HuH-7 (cell line): ENCODE measurements at places on chromosomes 3 and 15.

- DNase-seq = no peak
These were observed 566.3 kb downstream of the AGBL1 start for GRCh38 chr15:86645925-86646500.

DNA sequence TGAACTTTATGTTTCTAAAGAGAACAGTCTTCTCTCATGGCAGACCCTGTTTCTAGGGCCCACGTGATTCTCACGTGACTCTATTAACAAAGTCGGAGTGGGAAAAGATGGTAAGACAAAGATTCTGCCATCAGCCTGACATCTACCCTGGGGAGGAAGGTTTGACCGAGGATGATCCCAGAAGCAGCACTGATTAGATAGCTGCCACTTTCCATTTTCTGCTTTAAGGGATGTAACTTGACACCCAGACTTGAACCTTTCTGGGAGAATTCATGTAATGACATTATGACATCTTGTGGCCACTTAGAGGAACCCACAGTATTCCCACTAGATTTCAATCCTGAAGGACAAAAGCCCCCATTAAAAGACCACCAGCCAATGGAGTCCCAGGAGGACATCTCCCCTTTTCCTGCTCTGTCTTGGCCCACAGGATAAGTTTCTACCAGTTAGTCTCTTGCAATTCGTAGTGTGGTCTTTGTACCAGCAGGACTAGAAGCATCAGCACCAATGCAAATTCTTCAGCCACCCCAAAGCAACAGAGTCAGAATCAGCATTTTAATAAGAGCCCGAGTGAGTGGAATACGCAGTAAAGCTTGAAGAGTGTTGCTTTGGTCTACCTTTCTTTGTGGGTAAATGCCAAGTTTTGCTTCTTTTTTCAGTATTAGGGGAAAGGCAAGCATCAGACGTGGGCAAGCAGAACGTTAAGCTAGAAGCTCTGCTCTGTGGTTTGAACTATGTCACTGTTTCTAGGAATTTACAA lies 480.5 kb upstream of the PROK2 start:
- peak; percentile 15 for DNase-seq

DNA sequence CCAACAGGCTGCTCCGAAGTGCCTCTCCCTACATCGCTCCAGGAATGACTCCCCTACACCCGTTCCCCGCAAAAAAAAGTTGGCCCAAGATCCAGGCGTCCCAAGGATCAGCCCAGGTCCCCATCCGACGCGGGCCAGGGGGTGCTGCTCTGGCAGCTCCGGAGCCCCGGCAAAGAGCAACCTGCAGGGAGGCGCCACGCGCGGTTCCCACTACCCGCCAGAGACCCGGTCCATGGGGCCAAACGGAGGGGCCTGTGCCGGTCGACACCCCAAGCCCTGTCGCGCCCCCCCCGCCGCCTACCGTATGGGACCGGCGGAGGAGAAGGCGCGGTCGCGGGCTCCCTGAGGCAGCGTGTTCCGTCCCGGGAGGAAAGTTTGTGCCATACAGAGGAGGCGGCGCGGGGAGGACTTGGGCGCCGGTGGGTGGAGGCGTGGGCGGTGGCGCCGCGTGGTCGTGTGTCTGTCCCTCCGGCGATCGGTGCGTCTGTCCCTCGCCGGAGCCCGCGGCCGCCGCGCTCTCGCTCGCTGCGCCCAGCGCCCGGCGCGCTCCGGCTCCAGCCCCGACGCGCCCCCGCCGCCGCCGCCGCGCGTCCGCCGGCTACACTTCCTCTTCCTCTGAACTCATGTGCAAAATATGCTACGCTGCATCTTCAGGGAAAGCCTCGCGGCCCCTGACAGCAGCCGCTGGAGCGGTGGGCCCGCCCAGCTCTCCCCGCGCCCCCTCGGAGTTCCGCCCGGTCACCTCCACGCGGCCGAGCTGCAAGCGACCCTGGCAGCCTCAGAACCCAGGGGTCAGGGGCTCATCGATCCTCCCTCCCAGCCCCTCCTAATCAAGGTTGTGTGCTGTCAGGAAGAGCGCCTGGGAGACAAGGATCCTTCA lies at the start of gene RFTN1:
TSS of gene RFTN1 (minus strand) at position 559 of the 880 bp plus-strand sequence. CDS start 19,830 bp downstream, outside the sequence.
- DNase-seq = no peak

- DNase-seq = peak; percentile 37
These were observed 116.1 kb downstream of the KLF13 start for GRCh38 chr15:31442699-31443111.

DNA sequence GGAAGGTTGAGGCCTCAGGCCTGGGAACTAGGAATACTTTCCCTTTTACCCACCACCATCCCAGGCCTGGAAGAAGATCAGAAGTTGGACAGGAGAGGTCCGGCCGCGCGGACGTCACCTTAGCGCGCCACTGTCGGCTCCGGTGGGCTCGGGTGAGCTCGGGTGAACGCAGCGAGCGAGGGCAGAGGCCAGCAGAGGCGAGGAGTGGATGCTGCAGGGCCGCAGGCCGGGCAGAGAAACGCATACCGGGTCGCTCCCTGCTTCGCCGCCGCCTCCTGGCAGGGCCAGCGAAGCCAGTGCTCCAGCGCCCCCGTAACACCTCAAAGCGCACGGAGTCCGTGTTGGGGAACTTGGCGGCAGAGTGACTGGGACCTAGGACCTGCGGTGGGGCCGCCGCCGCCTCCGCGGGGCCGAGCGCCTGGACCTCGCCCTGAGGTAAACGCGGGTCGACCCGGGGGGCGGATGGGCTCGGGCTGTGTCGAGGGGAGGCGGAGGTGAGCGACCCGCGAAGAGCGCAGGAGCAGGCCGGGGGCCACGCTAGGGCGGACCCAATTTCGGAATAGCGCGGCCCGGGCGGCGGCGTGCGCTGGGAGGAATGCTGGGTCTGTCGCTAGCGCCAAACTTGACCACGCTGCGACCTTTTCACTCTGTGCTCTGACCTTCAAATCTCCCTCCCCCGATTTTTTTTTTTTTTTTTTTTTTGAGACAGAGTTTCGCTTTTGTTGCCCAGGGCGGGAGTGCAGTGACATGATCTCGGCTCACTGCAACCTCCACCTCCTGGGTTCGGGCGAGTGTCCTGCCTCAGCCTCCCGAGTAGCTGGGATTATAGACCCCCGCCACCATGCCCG lies 1.6 kb downstream of the CYP11A1 start:
- peak; percentile 58 for DNase-seq

GRCh38 chr3:122925756-122926155 lies 101.8 kb downstream of the SEMA5B start:
- no peak for DNase-seq

DNA sequence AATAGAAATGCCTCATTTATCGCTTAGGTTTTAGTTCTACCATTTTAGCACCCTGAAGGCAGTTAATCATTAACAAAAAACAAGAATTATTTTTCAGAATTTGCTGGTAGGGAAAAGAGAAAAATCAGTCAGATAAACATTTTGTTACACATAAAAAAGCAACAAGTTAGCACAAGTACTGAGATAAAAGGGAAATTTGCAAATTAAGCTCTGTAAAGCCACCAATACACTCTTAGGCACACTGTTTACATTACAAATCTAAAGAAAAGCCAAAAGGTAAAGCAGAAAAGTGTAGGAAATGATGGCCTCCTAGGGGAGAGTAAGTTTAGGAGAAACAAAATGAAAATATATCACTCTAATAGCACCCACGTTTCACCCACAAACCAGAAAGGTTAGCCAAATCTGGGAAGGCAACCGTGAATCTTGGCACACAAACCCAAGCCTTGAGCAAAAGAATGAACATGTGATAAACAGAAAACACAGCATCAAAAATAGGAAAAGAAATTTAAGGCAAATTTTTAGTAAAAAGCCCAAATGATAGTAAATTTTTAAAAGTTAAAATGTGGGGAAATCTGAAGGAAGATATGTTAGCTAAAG lies 1.6 kb upstream of the SATB1 start:
- DNase-seq = no peak

DNA sequence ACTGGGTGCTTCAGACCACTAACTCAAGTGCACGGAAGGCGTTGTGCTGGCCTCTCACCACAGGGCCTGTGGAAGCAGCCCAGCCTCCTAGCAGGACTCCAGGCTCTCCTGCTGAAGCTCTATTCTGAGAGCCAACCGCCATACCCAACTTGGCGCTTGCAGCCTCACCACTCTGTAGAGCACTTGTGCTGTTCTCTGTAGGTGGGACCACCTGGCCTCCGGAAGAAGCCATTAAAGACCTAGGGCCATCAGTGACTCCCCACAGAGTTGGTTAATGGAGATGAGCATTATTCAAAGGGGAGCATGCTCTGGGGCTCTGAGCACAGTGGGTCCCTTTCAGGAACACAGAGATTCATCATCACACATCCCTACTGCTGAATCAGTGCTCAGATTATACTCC lies 50.9 kb downstream of the C3orf85 start:
- no peak for DNase-seq

DNA sequence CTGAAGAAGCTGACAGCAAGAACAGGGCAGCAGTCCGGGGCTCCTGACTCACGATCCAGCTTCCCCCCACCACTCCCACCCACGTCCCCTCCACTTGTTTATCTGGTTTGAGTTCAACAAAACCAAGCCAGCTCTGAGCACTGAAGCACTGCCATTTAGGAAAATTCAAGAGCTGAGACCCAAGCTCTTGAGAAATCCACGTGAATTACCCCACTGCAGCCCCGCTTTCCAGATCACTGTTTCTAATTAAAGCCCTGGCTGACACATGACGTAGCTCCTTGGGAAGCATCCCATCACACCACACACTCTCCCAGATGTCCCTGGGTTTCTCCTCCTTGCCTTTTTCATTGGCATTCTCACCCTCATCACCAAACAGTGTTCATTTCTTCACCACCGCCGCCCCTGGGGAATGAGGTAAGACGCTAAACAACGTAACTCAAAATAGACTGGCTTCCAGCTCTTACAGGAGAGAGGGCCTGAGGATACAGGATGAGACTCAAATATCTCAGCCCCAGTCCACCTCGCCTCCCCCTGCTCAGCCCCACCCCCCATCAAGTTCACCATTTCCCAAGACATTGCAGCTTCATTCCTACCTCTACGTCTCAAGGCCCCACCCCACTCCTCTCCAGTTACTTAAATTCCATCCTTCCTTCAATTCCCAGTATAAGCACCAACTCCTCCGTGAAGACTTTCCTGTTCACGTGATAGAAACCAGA lies 95.4 kb downstream of the SRGAP3 start:
- DNase-seq = no peak

- DNase-seq = no peak
These were observed 1.5 kb downstream of the ATP1B3 start for GRCh38 chr3:141877911-141878310.

DNA sequence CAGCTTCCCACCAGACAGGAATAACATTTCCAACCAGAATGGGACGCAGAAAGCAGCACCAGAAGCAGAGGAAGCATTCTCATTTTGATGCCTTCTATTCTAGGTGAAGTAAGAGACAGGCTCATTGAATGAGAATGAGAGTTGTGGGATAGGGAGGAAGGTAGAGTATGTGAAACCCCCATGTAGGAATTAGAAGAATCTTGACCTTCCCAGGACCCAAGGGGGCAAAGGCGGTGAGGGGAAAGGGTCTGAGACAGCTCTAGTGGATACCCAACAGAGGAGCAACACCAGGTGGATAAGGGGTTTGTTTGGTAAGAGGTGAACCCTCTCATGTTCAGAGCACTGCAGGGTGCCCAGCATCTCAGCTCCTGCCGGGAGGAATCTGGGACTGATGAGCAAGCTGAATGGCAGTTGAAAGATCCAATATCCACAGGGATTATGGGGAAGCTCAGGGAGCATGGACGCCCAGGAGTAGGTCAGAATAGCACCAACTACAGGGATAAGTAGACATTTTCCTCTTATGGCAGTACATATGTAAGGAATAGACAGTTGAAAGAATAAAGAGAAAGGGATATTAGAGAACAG lies 77.0 kb downstream of the PLCL2 start:
- no peak for DNase-seq

GRCh38 chr3:58027704-58028317 lies 19.6 kb downstream of the FLNB start:
- no peak for DNase-seq

- DNase-seq = no peak
These were observed 59.1 kb upstream of the CTNNB1 start for GRCh38 chr3:41140242-41140641.

DNA sequence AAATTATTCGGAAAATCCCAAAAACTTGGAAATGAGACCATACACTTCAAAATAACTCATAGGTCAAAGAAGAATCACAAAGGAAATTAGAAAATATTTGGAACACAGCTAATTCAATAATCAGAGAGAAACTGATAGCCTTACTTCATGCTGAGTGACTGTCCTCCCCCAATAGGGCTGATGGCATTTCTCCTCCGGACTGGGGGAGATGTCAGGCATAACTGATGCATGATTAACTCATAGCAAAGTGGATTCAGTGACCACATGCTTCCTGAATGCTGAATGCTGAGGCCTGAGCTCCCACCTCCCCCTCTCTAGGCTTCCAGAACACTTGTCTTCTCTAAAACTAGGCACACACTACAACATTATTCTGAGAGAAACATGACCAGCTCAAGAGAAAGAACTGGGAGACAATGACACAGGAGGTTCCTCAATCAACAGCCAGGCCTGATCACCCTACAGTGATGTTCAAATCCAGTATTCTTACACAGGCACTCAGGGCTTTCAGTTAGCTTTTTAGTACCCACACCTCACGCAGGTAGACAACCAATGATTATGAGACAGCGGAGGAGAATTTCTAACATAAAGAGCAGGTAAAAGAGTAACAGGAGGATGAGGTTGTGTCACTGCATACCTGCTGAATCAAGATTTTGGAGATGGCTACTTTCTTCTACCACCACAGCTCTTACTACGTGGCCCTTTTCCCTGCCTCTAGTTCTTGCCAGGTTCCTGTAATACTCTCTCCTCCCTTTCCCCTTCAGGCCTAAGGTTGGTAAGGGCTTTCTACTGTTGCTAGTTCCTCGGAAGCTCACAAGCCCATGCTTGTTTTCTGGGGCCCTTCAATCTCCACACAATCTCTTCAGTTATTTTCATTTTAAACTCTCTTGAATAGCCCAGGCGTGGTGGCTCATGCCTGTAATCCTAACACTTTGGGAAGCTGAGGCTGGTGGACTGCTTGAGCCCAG lies 96.1 kb downstream of the FMN1 start:
- no peak for DNase-seq
